ENCODE measurements at places on chromosomes 13 and 19. TPM values are rescaled to one million over a fixed set of nuclear protein-coding genes. Genes with fewer than 3 reads are reported as not detected.

The TUBGCP3 gene
- 23.8 TPM for total RNA-seq

The CGB8 gene
- total RNA-seq, result not detected

The ERVK3-1 gene
- total RNA-seq, result 41.7 TPM

The FAM83E gene
- total RNA-seq, result not detected

The ZNF253 gene
- 8.2 TPM for total RNA-seq

The ZIM2 gene
- 0.83 TPM for total RNA-seq

The NALCN gene
- 0.33 TPM for total RNA-seq

The TEX29 gene
- not detected for total RNA-seq

The LRRC8E gene
- total RNA-seq, result not detected

The WDR88 gene
- not detected for total RNA-seq

The CYP2A6 gene
- total RNA-seq, result not detected

The ZNF610 gene
- total RNA-seq, result 3.2 TPM

The FGF9 gene
- 0.68 TPM for total RNA-seq

The CHST8 gene
- 0.36 TPM for total RNA-seq

DNA sequence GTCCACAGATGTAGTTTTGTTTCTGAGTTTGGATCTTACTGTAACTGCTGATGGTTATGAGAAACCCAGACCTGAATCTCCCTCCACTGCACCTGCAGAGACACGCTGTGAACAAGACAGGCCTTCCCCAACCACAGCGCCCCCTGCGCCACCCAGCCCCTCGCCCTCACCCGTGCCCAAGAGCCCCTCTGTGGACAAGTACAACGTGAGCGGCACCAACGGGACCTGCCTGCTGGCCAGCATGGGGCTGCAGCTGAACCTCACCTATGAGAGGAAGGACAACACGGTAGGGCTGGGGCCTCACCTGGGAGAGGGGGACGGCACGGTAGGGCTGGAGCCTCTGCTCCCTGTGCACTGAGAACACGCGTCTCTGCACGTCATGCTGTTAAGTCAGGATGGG lies 22.3 kb downstream of the LAMP1 start:
- no peak for DNase-seq

DNA sequence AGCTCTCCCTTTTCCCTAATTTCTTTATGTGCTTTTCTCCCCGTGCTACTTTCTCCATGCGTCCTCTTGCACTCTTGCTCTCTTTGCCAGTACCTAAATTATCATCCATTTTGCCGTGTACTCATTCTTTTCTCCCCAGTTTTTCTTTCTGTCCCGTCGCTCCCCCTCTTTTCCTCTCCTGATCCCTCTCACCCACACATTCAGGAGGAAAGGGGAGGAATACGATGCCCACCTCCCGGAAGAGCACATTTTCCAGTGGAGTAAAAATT lies 821 bp downstream of the ZNF616 start:
- no peak for DNase-seq

DNA sequence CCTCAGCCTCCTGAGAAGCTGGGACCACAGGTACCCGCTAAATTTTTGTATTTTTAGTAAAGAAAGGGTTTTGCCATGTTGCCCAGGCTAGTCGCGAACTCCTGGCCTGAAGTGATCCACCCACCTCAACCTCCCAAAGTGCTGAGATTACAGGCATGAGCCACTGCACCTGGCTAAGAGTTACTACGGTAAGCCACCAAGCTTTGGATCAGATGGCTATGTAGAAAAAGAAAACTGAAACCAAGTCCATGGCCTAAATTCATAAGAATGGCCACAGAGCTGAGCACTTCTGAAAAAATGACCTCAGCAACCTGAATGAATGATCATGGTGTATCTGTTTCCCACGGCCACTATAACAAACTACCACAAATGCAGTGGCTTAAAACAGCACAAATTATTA lies 9.4 kb downstream of the OPA3 start:
- DNase-seq, result no peak

DNA sequence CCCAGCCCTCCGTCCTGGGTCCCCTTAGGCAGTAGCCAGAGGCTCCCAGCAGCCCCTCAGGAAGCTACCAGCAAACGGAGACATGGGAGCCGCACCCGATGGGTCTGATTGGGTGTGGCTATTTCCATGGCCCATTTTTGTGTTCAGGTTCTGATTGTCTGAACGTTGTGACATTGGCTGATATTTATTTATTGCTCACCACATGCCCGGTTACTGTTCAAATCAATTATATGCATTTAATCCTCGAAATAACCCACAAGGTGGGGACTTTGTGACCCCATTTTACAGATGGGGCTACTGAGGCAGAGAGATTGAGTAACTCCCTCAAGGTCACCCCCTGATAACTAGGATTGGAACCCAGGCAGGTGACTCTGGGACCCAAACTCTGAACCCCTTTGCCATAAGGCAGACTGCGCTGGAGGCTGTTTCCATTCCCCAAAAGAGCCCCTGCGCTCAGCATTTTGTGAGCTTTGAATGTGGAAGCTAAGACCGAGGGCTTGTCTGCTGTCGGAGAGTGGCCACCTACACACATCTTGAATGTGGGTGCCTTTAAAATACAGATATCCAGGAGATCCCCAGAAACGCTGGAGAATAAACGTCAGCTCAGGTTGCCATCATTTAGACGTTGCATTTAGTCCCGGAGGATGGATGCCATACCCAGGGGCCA lies 13.6 kb upstream of the MCF2L start:
- peak; percentile 50 for DNase-seq

GRCh38 chr13:43274881-43275280 lies 251.5 kb downstream of the DNAJC15 start:
- DNase-seq, result no peak

DNA sequence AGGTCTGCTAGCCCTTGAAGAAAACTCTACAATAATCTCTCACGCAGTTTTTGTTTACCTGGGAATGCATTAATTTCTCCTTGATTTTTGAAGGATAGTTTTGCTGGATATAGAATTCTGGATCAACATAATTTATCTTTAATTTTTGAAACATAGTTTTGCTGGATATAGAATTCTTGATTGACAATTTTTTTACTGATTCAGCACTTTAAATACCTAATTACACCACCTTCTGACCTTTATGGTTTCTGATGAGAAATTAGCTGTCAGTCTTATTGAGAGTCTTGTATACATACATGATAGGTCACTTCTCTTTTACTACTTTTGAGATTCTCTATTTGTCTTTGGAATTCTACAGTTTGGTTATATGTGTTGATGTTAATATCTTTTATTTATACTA lies 741.6 kb downstream of the FGF9 start:
- no peak for DNase-seq

GRCh38 chr13:102294407-102295018 lies 107.3 kb downstream of the FGF14 start:
- DNase-seq, result no peak

DNA sequence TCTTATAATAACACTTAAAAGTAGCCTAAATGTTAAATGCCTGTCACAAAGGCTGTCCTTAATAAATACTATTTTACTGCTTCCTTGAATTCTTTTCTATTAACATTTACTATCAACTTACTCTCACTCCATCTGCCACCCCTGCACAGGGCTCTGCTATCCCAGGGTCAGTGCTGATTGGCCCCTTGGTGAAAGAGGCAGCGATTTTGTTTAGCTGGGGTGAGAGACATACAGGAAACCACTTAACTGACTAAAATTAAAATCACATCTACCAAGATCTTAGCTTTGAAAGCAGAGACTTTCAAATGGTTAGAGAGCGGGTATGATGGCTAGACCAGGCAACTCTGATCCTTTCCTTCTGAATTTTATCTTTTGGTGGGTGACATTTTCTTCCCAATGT lies 149.9 kb upstream of the HTR2A start:
- no peak for DNase-seq

DNA sequence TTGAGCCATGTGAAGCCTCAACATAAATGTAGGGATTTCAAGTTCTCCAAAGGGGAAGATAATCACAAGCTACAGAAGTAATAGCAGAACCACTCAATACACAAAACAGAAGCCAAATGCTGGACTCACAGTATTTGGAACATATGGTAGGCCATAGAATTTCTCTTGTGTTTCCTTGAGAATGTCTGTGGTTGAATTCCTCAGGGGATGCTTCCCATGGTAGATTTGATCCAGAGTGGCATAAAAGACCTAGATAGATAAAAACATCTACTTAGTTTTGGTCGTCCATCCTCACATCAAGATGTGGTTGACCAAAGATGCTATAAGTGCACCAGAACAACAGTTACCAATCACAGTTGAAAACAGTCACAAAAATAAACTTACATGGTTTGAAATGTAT lies 83.4 kb downstream of the MIPEP start:
- no peak for DNase-seq

GRCh38 chr13:49457221-49457620 lies 13.1 kb downstream of the SETDB2 start:
- DNase-seq, result no peak

GRCh38 chr19:34824686-34825085 lies 51.7 kb upstream of the ZNF599 start:
- no peak for DNase-seq

DNA sequence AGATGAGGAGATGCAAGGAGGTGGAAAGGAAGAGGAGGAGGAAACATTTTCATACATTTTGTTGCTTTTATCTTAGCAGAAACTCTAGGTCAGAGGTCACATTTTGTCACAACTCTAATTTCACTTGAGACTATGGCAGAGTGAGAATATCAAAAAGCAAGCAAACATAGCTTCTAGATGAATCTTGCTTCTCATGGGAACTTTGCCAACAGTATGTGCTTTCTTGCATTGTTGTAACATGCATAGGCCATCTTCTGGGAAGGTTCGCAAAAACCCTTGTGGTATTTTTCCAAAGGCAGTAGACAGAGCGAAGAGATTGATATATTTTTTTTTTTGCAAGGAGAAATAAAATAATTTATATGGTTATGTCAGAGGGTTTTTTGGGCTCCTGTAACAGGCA lies 291.3 kb downstream of the MTUS2 start:
- no peak for DNase-seq

DNA sequence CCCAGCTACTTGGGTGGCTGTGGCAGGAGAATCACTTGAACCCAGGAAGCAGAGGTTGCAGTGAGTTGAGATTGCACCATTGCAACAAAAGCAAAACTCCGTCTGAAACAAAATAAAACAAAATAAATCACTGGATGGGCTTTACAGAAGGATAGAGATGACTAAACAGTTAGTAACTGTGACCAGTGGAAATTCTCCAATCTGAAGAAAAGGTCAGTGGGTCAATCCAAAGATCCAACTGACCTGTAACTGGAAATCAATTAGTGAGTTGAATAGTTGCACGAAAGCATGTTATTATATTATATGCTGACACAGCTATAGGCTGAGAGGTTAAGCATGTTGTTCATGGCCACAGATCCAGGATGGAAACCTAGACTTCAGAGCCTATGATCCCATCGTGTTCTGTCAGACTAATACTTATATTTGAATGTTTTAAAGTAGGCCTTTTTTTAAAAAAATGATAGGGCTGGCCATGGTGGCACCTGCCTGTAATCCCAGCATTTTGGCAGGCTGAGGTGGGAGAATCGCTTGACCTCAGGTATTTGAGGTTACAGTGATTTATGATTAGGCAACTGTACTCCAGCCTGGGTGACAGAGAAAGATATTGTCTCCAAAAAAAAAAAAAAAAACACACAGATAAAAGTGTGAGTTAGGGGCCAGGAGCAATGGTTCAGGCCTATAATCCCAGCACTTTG lies 1.4 kb downstream of the ECH1 start:
- DNase-seq, result no peak

DNA sequence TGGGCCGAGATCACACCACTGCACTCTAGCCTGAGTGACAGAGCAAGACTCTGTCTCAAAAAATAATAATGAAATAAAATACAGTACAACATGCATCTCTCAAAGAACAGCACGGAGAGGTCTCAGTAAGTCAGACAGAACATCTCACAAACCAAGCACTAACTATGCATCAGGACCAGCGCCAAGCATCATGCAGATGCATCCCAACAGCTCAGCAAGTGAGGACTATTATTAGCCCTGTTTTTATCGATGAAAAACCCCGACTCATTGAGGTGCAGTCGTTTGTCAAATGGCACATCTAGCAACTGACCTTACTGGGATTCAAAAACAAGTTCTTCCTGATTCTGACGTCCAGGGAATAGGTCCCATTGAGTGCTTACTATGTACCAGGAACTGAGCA lies 3.8 kb downstream of the C19orf47 start:
- no peak for DNase-seq

GRCh38 chr13:63455938-63456337 lies 2040.3 kb upstream of the PCDH20 start:
- DNase-seq, result no peak

DNA sequence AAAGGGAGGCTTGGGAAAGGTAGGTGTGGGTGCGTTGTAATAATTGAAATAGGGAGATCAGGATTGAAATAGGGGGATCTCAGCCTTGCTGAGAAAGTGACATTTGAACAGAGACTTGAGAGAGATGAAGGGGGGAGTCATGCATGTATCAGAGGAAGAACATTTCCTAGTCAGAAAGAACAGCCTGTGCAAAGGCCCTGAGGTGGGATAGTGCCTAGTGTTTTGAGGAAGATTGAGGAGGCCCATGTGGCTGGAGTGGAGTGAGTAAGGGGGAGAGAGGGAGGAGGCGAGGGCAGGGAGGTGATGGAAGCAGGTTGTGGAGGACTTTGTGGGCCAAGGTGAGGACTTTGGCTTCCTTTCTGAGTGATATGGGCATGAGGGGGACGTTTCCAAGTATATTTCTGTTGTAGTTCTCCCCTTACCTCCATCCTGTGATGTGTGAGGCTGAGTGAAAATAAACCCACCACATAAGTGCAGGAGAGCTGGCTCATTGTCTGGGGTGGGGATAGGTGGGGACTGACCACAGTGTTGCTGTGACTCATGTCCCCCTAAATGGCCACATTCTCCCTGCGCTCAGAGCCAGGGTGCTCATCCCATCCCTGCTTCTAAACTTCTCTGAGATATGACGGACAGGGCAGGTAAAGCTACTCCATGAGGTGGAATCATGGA lies 17.8 kb downstream of the ACTL9 start:
- DNase-seq, result no peak

DNA sequence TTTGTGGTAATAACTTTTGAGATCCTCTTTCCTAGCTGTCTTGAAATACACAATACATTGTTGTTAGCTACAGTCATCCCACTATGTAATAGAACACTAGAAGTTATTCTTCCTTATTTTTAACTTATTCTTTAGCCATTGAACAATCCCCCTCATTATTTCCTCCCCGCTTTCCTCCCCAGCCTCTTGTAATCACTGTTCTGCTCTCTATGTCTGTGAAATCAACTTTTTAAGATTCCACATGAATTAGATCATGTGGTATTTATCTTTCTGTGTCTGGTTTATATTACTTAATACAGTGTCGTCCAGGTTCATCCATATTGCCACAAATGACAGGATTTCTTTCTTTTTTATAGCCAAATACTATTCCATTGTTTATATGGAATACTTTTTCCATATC lies 72.9 kb downstream of the SLC10A2 start:
- DNase-seq, result no peak

Data from sigmoid colon (tissue), 7 donors.